Occipital lobe (tissue), 3 donors: ENCODE measurements at places on chromosomes 3 and 15.

- DNase-seq = no peak
These were observed 67.3 kb downstream of the DNAJB8 start for GRCh38 chr3:128399221-128399915.

DNA sequence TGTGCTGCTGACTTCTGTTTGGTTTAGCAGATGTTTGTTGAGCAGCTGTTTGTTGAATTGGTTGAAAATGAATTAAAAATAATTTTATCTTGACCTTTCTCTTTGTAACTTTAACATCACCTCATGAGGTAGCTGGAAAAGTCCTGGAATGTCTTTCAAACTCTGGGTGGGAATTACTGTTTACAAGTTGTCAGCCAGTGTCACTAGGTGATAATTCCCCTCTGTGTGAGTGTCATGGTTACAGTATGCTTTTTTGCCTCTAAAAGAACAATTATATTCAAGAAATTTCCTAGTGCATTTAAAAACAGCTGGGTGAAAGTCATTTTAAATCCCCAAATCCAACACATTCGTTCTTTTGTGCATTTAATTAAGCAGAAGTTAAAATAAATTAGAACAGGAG is 113.2 kb downstream of the PTPRG start:
- no peak for DNase-seq

- no peak for DNase-seq
These were observed 5.4 kb upstream of the HEG1 start for GRCh38 chr3:125061170-125061569.

- no peak for DNase-seq
These were observed 30.1 kb downstream of the SUCNR1 start for GRCh38 chr3:151903501-151903991.

DNA sequence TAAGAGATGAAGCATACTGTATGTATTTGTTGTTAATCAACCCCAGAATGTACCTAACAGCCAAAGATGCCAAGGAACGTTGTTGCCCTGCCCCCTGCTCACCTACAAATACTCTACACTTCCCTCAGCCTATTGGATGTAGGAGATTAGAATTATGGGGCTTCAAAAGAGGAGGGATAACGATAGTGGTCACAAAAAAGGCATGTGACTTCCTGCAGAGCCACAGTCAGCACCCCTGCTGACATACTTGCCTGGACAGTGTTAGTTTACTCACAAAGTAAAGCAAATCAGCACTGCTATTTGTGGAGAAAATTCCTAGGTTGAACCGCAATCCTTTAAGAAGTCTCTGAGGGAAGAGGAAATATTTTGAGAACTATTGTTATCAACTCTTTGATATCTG is 37.9 kb downstream of the PARP15 start:
- no peak for DNase-seq

GRCh38 chr15:50820808-50821382 is 55.4 kb upstream of the SPPL2A start:
- no peak for DNase-seq

DNA sequence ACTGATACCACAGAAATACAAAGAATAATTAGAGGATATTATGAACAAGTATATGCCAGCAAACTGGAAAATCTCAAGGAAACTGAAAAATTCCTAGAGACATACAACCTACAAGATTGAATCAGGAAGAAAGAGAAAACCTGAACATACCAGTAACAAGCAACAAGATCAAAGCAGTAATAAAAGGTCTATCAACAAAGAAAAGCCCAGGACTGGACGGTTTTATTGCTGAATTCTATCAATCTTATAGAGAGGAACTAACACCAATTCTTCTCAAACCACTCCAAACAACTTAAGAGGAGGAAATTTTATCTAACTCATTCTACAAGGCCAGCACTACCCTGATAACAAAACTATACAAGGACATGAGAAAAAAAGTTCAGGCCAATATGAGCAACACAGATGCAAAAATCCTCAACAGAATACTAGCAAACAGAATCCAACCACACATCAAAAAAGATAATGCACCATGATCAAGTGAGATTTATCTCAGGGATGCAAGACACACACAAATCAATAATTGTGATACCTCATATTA is 71.1 kb upstream of the IMPG2 start:
- no peak for DNase-seq

GRCh38 chr3:196178993-196179379 is 32.2 kb downstream of the ZDHHC19 start:
- no peak for DNase-seq

DNA sequence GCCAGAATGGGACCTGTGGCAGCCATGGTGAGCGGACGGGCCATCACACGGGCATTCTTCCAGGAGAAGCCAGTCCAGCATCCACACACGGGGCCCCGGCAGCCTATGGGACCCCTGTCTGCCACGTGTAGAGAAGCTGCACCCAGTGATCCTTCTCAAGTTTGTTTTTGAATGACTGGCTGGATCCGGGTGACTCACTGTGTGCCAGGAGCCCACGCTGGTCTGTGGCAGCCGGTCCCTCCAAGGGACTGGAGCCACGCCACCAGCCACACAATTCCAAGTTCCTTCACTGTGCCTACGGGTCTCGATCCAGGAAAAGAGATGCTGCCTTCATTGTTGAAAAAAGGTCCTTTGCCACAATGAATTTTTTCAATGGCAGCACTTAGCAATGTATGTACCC is 58.1 kb downstream of the ATP10A start:
- DNase-seq = peak; percentile 26

DNA sequence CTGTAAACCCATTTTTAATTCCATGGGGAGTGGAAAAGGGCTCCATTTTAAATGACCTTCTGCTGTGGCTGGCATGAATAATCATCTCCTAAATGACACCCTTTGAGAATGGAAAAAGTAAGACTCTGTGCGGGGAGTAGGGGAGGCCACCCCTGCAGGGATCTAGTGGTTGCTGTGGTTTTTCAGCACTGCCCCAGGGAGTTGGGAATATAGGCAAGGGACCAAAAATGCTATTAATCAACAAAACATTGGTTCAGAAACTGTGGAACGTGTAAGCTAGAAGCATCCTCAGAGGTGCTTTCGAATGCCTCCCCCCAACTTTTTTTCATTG is 30.1 kb upstream of the ADAMTS7 start:
- DNase-seq = no peak

- no peak for DNase-seq
These were observed 61.6 kb upstream of the ACAN start for GRCh38 chr15:88741671-88742070.

DNA sequence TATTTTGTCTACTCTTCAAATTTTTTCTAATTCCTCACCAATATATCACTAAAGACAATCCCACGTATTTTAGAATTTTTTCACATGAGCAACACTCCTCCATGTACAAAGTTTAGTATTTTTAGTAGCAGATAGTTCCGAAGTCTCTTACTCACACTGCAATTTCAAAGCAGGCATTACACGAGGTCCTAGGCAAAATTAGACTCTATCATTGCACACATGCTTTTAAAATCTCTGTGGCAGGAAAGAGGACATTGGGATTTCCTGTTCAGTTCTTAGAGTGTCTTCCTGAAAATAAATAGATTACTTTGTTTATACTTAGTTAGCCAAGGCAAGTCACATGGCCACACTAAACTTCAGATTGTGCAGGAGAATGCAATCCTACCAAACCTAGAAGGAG is 847.7 kb downstream of the ROBO2 start:
- DNase-seq = no peak

- DNase-seq = no peak
These were observed 279.0 kb downstream of the RBMS3 start for GRCh38 chr3:29559741-29560465.

GRCh38 chr3:120093119-120093910 is 932 bp downstream of the GSK3B start:
- peak; percentile 2 for DNase-seq

- DNase-seq = peak; percentile 46
These were observed 107.2 kb upstream of the CLSTN2 start for GRCh38 chr3:139827833-139828232.

- DNase-seq = no peak
These were observed 75.2 kb downstream of the LRIG1 start for GRCh38 chr3:66425576-66426114.

GRCh38 chr3:67176396-67176795 is 178.3 kb downstream of the KBTBD8 start:
- no peak for DNase-seq

- DNase-seq = no peak
These were observed 33.3 kb upstream of the FLNB start for GRCh38 chr3:57974796-57975388.

DNA sequence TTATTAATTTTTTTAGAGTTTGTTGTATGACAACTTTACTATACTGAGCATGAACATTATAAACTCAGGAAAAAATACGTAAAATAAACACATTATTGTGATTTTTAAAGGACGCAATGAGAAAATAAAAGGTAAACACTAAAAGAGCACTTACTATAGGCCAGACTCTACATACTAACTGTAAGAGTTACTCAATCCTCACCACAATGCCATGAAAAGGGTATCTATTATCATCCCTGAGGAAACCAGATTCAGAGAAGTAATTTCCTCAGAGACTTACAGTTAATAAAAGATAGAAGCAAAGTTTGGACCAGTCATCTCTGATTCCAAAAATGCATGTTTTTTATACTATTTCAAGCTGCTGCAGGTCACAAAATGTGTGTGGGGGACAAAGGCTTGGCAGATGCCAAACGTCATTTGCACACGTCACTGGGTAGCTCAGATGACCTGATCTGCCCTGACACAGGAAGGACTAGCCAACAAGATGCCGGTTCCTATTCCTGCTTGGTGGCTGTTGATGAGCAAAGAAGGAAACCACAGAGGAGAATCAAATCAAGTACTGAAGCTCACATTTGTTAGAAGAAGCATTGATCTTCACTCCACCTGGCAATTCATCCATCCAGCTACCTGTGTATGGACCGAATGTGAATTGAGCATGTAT is 42.3 kb downstream of the KLHL6 start:
- no peak for DNase-seq

GRCh38 chr3:99901200-99901926 is 83.7 kb downstream of the CMSS1 start:
- no peak for DNase-seq

GRCh38 chr15:71050461-71050860 is 64.8 kb upstream of the THSD4 start:
- no peak for DNase-seq

- no peak for DNase-seq
These were observed 123.0 kb upstream of the AGBL1 start for GRCh38 chr15:85956532-85957275.

DNA sequence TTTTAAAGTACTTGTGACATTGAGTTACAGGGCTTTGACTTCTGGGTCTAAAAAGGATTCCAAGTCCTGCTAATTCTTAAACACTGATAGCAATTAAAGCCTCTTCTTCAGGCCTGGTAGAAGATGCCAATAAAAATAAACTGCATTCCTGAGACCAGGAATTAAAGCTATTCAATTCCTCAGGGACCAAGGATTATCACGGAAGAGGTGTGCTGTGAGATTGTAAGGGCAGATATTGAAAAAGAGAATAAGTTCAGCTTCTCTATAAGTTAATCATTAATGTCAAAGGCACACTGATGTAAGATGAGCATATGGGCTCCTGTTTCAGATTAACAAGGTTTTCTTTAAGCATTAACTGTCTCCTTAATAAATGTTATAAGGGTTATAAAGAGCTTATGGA is 611.3 kb downstream of the SI start:
- no peak for DNase-seq

- DNase-seq = no peak
These were observed 128.3 kb downstream of the MAP2K5 start for GRCh38 chr15:67670647-67671305.

- no peak for DNase-seq
These were observed 41.2 kb downstream of the ARRDC4 start for GRCh38 chr15:98001663-98002194.

GRCh38 chr3:105579439-105579838 is 212.7 kb downstream of the ALCAM start:
- DNase-seq = no peak

- DNase-seq = no peak
These were observed 62.6 kb downstream of the PLXNA1 start for GRCh38 chr3:127045435-127046045.

- DNase-seq = no peak
These were observed 11.1 kb upstream of the TMC3 start for GRCh38 chr15:81384891-81385720.

- DNase-seq = no peak
These were observed 40.8 kb downstream of the TCF12 start for GRCh38 chr15:56959318-56959648.

- no peak for DNase-seq
These were observed 43.6 kb upstream of the RARB start for GRCh38 chr3:25384471-25384870.

DNA sequence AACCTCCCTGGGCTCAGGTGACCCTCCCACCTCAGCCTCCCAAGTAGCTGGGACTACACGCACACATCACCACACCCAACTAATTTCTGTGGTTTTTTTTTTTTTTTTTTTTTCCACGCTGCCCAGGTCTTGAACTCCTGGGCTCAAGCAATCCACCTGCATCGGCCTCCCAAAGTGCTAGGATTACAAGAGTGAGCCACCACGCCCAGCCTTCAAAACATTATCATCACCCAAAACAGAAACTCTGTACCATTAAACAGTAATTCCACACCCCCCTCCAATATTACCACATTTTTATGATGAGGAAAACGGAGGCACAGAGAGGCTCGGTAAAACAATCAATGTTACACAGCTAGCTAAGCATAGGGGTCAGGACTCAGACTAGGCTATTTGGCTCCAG is 4.0 kb downstream of the IMP3 start:
- DNase-seq = no peak

DNA sequence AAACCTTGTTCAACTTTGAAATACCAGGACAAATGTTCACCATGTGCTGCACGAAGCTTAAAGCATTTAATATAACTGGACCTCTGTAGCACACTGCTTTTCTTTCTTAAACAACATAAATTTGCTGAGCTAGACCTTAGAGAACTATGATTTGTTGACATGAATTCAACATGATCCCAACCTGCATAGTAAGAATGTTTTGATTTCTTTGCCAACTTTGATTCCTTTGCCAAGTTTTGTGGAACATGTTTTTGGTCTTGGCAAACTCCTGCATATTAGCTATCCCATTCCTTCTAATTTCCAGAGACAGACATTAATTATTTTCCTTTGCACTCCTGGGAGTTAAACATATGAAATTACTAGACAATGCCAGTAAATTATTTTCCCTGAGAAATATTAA is 197.2 kb upstream of the RBMS3 start:
- DNase-seq = no peak

DNA sequence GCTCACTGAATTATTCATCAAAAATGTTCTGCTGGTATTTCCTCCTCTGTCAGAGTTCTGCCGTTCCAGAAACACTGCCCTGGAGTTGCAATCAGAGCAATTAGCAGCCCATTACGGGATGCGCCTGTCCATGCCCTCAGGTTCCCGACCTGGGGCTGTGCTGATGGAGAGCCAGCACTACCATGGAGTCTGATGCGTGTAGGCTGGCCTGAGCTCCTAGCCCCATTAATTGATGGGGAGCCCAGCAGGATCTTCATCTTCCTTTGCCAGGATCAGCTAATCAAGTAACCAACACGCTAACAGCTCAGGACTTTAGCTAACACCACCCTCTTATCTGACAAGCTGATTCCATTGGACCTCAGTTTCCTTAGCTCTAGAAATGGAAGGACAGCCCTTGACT is 164.2 kb downstream of the ABHD5 start:
- no peak for DNase-seq
